H7 (cell line): ENCODE measurements at places on chromosomes 2 and 18. TPM values are rescaled to one million over a fixed set of nuclear protein-coding genes. Genes with fewer than 3 reads are reported as not detected.

DNA sequence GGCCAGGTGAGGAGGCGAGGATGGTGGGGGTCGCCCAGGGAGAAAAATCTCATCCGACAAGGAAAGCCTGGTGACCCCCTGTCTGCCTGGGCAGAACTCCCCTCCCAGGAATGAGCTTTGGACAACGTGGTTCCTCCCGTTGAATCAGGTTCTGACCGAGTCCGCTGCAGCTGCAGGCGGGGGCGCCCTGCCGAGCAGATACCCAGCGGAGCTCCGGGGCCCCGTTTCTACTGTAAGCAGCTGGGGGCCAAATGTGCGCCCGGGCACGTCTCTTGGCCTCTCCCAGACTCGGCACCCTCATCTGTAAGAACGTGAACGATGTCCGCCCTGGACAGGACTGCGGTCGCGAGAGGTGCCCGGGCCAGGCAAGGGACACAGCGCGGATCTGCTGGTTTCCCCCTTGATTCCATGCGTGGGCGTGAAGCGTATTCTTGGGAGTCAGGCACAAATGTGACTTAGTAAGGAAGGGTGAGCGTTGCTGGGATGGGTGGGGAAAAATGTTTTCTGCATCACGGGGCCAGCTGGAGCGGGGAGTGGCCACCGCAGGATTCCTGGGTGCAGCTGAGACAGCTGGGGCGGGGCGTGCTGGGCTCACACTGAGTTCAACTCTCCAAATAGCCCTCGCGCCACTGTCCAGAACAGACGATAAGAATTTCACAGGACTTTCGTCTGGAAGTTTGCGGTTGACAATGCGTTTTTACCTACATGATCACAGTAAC is 20.2 kb upstream of the TUBB6 start:
- peak; percentile 79 for DNase-seq

DNA sequence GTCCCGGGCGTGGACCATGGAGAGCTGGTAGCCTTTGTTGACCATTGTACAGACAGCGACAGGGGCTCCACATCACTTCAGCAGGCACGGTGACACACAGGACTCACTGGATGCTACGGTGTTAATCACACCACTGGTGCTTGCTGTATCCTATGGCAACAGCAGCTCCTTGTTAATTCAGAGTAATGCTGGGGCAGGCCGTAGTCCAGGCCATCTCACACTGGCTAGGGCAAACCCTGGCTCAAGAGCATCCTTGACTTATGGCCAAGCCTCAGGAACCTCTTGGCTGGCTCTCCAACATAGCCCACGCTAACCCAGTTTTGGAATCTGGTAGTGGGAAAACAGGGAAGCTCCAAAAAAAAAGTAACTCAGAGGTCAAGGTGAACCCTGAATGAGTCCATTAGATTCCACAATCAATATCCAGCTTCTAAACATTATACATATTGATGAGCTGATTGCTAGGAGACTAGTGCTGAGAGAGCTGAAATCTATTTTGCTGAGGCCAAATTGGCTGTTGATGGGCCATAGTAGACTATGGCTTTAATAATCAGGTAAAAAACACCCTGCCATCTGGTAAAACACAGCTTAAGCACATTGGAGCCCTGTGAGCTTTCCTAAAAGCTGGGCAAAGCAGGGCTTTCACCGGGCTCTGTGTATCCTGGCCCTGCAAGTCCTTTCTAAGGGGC is 253.6 kb downstream of the PRKCE start:
- no peak for DNase-seq

DNA sequence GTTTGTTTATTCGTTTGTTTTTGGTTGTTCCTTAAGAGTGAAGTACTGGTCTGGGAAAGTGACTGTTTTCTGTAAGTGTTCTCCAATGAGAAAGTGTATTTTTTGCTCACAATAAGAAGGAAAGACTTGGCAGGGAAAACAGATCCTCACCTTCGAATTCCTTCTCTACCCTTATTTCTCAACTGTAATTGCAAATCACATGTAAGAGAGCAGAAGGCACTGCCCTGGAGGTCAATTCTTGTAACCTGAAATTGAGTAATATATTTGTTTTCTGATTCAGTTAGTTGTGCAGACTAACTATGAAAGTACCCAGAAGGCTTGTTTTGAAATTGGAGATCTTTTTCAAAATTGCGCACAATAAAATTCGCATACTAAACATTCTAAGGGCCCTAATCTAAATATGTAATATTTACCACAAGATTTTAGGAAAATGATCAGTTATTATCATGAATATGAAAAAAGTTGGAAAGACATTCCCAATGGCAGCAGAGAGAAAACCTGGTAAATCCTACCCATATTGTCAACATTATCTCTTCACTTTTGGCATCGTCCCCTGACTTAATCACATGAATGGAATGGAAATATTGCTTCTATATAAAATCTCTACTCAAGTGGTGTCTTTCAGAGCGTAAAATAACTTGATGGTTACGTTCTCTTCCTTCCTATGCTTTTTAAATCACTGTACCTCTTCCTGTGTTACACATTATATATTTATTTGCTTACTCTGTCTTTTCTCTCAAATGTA is 24.1 kb downstream of the TFPI start:
- DNase-seq = no peak

- DNase-seq = no peak
Observed at GRCh38 chr2:230166557-230167170, 53.1 kb downstream of the SP110 start.

The ASB1 gene
- 23.2 and 26.5 TPM in 2 replicates for total RNA-seq

The HOXD12 gene
- total RNA-seq = not detected in 2 replicates

The GALR1 gene
- 0.15 and 0.17 TPM in 2 replicates for total RNA-seq

The SOWAHC gene
- total RNA-seq = 20.1 and 27.1 TPM in 2 replicates
